ENCODE measurements at places on chromosomes 2 and 18.

GRCh38 chr2:11764359-11764758, 17.9 kb downstream of the LPIN1 start:
- no peak for DNase-seq

GRCh38 chr2:225231900-225232299, 167.6 kb upstream of the NYAP2 start:
- DNase-seq, result no peak

- no peak for DNase-seq
Measured at GRCh38 chr18:55555395-55556027, 32.5 kb downstream of the TCF4 start.

GRCh38 chr2:196213252-196213980, 42.0 kb upstream of the STK17B start:
- DNase-seq, result no peak

GRCh38 chr2:232455426-232456255, at the start of gene ALPI:
Gene ALPI (plus strand): TSS chr2:232456153. CDS start chr2:232456200, 47 bp downstream.
- no peak for DNase-seq

GRCh38 chr18:27223526-27224291, 38.6 kb upstream of the CHST9 start:
- no peak for DNase-seq

DNA sequence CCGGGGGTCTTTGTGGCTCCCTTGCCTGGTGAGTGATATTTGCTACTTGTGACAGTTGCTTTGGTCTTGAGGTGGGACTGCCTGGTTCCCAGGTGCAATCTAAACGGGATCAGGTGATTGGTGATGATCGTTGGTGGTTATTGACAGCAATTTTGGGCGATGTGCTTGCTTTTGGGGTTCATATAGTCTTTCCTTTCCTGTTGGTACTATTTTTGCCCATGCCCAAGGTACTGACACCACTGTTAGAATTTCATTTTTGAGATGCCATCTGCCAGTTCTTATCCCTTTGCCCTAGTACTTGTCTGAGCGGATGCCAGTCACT, 573 bp downstream of the WDR7 start:
- no peak for DNase-seq

- DNase-seq, result no peak
Measured at GRCh38 chr2:189328848-189329245, 112.4 kb upstream of the WDR75 start.

DNA sequence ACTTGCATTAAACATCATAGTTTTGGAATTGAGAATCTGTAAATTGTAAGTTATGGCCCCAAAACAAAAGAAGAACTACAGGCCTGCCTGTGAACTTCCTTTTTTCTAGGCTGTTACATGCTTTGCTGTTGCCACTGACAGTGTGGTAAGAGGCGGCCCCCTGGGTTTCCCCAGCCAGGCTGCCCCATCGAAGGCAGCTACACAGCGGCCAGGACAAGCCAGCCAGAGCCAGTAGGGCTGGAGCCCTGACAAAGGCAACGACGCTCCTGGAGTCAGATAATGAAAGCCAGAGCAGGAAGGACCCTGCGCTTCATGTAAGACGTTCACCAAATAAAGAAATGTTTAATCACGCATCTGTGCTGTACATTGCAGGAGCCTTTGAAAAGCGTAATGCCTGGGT, 55.0 kb downstream of the ANKRD44 start:
- no peak for DNase-seq

DNA sequence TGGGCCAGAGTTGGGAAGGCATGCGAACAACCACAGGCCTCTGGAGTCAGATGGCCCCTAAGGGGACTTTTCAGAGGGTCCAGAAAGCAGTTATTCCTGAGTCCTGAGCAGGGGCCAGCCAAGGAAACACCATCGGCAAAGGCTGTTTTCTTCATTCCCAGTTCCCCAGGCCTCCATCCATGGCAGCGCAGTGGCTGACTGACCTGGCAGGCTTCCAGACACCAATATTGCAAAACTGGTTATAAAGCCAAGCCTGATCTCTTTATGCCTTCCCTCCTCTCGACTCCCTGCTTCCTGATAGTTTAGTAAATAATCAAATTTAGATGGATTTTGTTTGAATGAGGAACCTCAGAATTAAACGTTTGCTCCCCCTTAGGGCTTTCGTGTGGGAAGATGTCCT, 133.4 kb upstream of the ITGA6 start:
- no peak for DNase-seq

DNA sequence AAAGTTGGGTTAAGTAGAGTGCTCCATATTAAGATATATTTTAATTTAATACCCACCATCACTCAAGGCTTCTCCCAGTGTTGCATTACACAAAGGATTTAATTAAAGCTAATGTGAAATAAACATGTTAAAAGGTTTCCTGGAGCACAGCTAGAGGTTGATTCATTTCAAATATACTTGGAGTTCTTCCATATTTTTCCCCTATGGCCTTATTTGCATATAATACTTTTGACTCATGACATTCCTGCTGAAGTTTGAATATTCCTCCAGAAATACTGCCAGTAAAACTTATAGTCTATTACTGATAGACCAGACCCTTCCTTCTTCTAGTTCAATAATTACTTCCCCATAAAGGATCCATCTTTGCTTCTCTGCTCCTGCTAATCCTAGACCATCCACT, 227.5 kb downstream of the GULP1 start:
- DNase-seq, result no peak

GRCh38 chr2:240806459-240806858, 13.6 kb downstream of the KIF1A start:
- no peak for DNase-seq

DNA sequence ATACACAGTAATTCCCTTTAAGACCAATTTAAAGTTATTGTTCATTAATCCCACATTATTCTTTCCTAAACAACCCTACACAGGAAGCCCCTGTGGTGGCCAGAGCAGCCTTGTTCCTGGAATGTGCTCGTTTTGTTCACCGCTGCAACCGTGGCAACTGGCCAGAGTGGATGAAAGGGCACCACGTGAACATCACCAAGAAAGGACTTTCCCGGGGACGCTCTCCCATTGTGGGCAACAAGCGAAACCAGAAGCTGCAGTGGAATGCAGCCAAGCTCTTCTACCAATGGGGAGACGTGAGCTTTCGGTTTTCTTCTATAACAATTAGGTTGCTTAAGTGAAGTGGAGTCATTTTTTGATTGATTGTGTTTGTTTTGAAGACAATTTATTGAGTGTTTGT, 101.0 kb downstream of the UNC80 start:
- no peak for DNase-seq

- DNase-seq, result no peak
Measured at GRCh38 chr18:5295231-5295920, at the start of gene ZBTB14. Gene ZBTB14 (minus strand): TSS chr18:5295726. CDS start chr18:5293246, 2,480 bp downstream.

DNA sequence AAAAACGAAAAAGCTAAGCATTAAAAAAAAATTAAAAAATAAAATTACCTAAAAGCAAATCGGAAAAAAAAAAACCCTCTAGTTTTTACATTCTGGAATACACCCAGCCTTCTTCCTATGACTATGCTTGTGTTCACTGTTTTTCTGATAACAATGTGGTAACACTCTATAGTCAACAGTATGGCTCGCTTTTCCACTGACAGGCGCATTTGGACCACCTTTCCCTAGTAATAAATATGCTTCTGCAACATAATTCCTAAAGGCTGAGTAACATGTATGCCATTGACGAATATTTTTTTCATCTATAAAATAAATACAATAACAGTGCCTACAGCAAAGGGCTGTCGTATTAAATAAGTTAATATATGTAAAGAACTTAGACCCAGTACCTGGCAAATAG, 27.9 kb downstream of the NOL10 start:
- DNase-seq, result no peak

- DNase-seq, result no peak
Measured at GRCh38 chr18:56541793-56542192, 96.6 kb downstream of the TXNL1 start.

GRCh38 chr18:48418539-48419276, 9.5 kb upstream of the ZBTB7C start:
- DNase-seq, result no peak

- DNase-seq, result no peak
Measured at GRCh38 chr2:194824450-194824849, 832.6 kb upstream of the SLC39A10 start.

DNA sequence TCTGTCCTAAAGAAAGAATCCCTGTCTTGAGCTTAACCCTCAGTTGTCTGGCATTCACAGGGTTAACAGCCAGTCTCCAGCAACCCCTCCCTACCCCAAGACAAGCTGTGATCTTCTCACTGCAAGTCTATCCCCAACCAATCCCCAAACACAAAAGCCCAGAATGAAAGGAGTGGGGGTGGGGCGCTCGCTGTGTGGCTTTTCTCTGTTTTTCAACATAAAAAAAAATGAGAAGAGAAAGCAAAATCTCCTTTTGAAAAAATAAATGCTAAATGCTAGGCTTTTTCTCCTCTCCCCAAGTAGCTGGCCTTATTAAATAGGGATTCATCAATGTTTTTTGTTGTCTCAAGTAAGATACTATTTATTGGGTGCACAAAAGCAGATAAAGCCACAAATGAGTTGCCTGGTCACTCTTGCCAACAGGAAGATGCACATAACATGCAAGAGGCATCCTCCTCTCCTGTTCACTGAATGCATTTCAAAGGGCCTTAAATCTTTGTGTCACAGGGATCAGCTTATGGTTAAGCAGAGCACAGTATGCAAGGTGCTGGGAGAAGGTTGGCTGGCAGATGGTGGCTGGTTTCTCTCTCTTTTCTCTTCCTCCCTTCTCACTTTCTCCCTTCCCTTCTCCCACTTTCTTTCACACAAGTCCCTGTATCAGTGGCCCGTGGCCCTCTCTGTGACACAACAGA, 225.6 kb downstream of the CMPK2 start:
- DNase-seq, result no peak

GRCh38 chr18:8375249-8375648, 234.0 kb upstream of the RAB12 start:
- DNase-seq, result no peak

DNA sequence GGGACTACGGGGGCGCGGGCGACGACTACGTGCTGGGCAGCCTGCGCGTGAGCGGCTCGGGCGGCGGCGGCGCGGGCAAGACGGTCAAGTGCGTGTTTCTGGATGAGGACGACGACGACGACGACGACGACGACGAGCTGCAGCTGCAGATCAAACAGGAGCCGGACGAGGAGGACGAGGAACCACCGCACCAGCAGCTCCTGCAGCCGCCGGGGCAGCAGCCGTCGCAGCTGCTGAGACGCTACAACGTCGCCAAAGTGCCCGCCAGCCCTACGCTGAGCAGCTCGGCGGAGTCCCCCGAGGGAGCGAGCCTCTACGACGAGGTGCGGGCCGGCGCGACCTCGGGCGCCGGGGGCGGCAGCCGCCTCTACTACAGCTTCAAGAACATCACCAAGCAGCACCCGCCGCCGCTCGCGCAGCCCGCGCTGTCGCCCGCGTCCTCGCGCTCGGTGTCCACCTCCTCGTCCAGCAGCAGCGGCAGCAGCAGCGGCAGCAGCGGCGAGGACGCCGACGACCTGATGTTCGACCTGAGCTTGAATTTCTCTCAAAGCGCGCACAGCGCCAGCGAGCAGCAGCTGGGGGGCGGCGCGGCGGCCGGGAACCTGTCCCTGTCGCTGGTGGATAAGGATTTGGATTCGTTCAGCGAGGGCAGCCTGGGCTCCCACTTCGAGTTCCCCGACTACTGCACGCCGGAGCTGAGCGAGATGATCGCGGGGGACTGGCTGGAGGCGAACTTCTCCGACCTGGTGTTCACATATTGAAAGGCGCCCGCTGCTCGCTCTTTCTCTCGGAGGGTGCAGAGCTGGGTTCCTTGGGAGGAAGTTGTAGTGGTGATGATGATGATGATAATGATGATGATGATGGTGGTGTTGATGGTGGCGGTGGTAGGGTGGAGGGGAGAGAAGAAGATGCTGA, 1.4 kb downstream of the SOX11 start:
- no peak for DNase-seq

GRCh38 chr2:181958726-181959125, 26.9 kb upstream of the PPP1R1C start:
- DNase-seq, result no peak

DNA sequence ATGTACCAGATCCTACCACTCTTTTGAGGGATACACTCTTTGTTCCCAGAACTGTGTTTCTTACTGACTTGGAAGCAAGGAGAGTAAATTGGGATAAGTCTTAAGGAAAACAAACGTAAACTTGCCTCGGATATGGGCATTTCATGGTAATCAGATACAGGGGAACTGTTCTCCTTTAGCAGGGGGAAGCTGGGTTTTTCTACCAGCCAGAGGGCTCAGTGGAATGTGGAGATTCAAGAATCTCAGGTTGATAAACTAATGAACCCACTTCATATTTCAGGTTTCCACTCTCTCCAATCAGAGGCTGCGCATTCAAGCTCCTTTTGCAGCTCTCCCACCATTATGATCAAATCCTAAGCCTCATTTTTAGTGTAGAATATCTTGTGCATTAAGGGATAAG, 676.5 kb upstream of the FSHR start:
- no peak for DNase-seq

DNA sequence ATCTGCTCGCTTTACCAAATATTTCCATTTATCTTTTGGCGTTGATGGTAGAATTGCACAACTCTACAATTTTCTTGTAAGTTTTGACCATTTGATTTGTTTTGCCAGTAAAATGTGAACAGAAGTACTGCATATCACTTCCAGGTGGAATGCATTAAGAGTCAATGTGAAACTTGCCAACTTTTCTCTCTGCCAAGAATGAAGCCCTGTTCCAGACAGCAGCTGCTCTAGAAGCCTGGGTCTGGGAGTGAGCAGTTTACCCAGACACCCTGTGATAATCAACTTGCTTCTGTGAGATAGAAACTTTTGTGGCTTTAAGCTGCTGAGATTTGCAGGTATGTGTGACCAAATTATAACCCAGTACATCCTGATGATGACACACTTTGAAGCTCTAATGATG, 115.9 kb upstream of the SYT4 start:
- no peak for DNase-seq

DNA sequence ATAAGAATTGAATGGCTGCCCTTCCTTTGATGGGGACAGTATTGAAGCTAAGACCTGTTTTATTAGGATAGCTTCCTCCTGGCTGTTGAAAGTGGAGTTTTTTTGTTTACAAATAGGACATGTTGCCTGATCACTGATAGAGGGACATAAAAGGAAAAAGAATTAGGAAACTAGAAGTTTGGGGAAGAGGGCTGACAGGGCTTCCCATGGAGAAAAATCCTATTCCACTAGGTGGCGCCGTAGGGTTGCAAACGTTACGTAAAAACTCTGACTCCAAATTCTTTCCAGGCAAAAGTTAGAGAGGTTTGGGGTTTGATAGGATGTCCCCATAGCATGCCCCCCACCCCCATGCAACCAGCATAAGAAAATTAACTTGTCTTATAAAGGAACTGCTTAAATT, 11.1 kb upstream of the RBFA start:
- no peak for DNase-seq

- DNase-seq, result no peak
Measured at GRCh38 chr18:47725656-47726055, 204.8 kb downstream of the SMAD2 start.

GRCh38 chr2:10169581-10169980, 47.0 kb downstream of the RRM2 start:
- DNase-seq, result no peak

DNA sequence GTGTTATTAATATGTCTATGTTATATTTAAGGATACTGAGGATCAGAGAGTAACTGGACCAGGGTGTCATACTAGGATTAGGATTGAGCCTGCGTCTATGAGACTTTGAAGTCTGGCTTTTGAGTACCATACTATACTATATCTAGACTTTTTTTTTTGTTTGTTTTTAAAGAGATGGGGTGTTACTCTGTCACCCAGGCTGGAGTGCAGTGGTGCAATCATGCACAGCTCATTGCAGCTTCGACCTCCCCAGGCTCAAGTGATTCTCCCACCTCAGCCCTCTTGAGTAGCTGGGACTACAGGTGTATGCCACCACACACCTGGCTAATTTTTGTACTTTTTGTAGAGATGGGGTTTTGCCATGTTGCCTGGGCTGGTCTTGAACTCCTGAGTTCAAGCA, 66.2 kb upstream of the MAP4K3 start:
- no peak for DNase-seq

Measured in RWPE2 (cell line).